B cell (primary cell): ENCODE measurements at places on chromosomes 7 and 10.

DNA sequence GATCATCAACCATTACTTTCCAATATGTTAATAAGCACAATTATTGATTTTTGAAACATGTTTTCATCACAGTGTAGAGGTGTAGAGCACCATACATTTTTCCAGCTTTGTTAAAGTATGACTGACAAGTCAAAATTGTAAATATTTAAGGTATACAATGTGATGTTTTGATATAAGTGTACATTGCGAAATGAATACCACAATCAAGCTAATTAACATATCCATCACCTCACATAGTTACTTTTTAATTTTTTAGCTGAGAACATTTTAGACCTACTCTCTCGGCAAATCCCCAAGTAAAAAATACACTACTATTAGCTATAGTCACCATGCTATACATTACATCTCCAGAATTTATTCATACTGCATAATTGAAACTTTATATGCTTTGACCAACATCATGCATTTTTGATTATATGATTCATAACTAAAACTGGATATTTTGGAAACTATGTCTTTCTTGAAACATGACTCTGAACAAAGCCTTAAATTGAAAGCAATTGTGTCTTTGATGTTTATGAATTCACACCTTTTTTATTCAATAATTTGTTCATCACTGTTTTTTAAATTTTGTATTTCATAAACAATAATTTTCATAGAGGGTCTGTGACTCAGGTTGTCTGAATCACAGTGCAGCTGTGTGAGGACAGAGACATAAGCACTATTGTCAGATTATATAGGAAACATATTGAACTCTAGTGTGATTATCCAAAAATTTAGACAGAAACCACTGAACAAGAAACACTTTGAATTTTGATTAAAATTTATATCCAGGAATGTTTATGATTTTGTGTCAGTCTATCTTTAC is 486.1 kb downstream of the SEMA3D start:
- no peak for DNase-seq

GRCh38 chr10:126972635-126973414 is 67.6 kb downstream of the DOCK1 start:
- no peak for DNase-seq

DNA sequence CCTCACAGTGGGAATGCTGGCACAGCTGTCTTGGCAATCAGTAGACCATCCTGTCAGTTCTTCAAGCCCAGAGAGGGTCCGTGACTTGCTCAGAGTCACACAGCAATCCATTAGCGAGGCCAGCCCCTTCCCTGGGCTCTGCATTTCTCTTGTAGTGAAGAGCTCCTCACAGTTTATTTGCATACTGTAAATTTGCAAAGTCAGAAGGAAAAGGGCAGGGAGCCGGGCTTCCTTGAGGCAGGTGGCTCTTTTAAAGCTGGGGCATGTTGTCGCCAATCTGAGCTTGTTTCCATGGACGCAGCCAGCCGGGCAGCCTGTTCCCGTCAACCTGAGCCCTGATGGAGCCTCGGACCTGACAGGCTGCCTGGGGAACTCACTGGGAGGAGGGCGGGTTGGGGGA is 123.4 kb downstream of the CUX1 start:
- DNase-seq = no peak

- no peak for DNase-seq
Observed at GRCh38 chr7:122137251-122138077, 6.6 kb downstream of the AASS start.

- no peak for DNase-seq
Observed at GRCh38 chr7:20133803-20134202, 83.4 kb downstream of the MACC1 start.

DNA sequence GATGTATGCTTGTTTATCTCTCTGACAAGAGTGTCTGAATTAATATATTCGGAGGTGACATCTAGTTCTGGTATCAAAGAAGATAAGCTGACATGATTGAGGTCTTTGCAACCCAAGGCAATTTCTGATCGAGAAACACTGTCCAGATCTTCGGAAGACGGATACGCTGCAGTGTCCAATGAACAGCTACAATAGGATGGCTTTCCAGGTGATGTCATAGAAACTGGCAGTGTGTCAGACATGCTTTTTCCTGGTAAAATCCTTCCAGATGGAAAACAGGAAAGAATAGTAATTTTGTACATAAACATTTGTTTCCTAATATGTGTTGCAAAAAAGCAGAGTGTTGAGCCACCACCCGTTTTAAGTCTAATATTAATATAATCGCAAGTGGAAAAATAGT is 33.4 kb downstream of the VWDE start:
- no peak for DNase-seq

DNA sequence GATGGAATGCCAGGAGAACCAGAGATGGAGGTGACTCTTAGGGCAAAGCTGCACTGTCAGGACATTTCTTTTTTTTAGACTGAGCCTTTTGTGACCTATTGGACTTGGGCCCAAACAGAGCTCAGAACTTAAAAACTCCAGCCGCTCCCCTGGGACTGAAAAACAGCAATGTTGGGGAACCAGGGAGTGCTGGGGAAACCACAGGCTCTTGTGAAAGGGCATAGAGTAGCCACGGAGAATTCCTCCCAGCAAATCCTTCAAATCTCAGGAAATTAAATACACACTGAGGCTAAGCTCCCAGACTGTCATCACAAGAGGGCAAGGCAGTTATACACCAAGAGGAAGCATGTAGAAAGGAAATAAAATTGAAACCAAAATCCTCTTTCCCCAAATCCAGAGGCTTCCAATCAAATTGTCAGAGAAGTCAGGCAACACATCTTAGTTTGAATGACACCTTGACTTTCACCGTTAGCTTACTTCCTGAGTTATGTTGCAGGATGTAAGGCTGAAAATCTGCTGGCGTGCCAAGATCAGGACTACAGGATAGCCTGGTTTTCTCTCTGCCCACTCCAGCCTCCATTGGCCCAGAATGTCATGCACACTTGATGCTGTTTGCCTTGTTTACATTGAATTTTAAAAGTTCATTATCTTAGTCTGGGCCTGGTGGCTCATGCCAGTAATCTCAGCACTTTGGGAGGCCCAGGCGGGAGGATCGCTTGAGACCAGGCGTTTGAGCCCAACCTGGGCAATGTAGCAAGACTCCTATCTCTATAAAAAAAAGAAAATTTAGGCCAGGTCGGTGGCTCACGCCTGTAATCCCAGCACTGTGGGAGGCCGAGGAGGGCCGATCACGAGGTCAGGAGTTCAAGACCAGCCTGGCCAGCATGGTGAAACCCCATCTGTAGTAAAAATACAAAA is 2.6 kb upstream of the RFC2 start:
- DNase-seq = no peak

GRCh38 chr10:120949609-120950031 is 98.5 kb downstream of the WDR11 start:
- DNase-seq = peak; percentile 20

GRCh38 chr7:74452748-74453321 is 871 bp upstream of the GTF2IRD1 start:
- no peak for DNase-seq

- no peak for DNase-seq
Observed at GRCh38 chr10:120458432-120458831, 1.4 kb downstream of the PLPP4 start.

DNA sequence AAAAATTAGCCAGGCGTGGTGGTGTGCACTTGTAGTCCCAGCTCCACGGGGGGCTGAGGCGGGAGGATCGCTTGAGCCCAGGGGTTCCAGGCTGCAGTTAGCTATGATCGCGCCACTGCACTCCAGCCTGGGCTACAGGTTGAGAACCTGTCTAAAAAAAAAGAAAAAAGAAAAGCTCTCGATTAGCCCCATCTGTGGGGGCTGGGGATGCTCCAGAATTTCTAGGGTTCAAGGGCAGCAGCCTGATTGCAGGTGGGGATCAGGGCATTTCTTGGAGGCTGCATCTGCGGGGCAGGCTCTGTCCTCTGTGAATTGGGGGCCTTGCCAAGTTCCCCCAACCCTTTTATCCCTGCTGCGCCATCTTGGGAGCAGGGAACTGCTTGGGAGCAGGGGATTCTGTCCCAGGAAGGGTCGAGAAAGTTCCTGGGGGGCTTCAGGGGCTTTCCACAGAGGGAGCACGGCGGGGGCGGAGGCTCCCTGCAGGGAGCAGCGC is 651 bp upstream of the ARPC1A start:
- no peak for DNase-seq

DNA sequence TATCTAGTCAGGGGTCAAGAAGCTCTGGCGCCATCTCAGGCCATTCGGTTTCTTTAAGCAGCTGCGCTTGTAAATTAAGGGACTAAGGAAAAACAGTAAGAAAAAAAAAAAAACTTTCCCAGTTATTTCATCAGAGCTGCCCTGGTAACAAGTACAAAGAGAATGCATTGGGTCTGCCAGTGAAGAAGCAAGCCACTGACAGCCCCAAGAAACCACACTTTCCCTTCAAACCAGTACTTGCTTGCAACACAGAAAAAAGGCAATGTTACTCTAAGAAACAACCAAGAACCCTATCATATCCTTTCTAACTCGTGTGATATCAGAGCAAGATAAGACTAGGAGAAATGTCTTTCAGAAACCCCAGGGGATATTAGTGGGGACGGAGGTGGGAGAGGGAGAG is 40.6 kb upstream of the AOAH start:
- DNase-seq = no peak

DNA sequence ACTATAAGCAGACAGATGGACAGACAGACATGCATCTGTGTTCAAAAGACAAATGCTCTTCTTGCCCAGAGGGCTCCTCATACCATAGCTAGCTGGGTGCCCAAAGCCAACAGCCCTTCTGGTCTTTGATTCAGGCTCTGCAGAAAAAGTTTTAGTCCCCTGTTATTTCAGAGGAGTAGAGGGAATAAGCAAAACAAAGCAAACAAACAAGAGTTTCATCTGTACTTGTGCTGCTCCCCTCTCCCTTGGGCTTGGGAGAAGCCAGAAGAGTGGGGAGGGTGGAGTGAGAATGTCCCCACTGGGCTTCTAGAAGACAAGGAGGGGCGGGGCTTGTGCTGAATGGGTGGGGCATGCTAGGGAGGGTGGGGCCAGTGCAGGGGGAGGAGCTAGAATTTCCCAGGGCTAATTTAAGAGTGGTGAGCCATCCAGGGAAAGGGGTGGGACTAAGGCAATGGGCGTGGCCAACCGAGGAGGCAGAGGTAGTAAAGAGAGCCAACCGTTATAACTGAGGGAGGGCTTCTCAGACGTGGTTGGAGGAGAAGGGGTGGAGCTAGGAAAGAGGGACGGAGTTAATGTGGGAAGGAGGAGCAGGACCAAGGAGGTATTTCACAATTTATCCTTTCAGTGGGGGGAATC is 101.2 kb upstream of the MGMT start:
- no peak for DNase-seq

DNA sequence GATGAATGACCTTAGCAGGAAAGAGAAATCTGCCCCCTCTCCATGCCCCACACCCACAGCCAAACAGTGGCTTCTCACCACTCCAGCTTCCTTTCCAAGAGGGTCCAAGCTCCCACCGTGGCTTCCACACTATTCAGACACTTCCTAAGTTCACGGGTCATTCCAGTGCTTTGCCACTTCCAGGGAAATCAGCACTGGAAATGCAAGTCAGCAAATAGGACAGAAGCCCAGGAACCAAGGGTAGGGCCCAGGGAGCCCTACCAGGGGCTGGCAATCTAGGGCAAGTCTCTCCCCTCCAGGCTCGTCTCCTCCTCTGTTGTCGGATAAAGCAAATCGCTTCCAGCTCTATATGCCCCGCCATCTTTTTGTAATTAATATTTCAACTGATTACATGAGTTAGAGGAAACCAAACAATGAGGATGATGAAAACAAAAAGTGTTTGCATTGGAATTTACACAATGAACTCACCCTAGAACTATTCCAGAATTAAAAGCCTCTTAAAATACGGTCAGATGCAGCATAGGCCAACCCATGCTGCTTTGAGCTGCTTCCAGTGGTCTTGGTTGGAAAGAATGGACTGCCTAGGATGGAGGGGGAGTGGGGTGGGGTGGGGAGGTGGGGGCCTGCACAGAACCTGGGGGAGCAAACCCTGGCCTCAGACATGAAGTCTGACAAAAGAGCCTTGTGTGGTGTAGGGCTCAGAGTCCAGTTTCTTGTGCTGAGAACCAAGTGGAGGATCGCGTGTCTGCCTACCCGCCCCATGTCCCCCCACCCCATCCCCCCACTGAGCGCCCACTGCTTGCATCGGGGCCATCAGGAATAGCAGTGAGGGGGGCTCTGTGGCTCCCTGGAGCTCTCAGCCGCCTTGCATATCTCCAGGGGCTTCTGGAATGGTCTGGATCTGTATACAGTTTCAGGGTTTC is 74.6 kb upstream of the CPXM2 start:
- DNase-seq = no peak

GRCh38 chr10:132110111-132110521 is 44.4 kb downstream of the JAKMIP3 start:
- DNase-seq = no peak

GRCh38 chr10:71666639-71667386 is 52.8 kb downstream of the C10orf105 start:
- peak; percentile 55 for DNase-seq
